Endodermal cell (in vitro differentiated cells): ENCODE measurements at places on chromosomes 13 and 19.

- DNase-seq = no peak
These were observed 508.6 kb upstream of the KLHL1 start for GRCh38 chr13:70616847-70617246.

GRCh38 chr13:48400090-48400694 lies 12.7 kb downstream of the LPAR6 start:
- no peak for DNase-seq

DNA sequence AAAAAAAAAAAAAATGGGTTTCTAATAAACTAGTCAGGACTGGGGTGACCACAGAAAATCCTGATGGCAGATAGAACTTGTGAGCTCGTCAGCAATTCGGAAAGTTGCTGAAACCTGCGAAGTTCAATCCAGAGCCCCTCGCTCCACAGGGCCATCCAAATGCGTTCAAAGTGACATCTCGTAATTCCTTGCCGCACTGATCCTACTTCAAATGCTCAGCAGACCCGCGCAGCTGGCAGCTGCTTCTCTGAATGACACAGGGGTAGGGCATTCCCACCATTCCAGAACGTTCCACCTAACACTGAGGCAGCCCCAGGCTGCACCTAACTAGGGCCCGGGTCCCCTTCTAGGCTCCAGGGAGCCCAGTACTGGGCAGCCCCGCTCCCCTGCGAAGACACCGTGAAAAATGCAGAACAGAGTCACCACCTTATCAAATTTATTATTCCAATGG lies 4.8 kb upstream of the DAPK3 start:
- DNase-seq = peak; percentile 49

DNA sequence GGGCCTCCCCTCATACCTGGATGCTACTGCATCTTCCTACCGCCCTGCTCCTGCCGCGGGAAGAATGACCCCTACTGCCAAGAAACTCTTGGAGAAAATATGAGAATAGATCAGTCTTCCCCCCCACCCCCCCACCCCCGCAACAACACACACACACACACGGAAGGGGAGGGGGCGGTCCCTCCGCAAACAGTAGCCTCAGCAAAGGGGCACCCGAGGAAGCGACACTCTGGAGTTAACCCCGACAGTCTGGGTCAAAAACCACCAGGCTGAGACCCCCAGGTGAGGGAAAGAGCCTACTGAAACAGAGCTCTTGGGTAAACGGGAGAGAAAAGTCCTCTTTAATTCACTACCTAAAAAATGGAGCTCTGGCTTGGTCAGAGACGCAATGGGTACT lies 1.2 kb downstream of the MED26 start:
- no peak for DNase-seq
